Stimulated activated CD4-positive, alpha-beta T cell treated with anti-CD3 and anti-CD28 coated beads, Interleukin-1b, Interleukin-23, amount 100 ng/mL, for 4 hours (primary cell): ENCODE measurements at places on chromosomes 12 and 14.
A peak's percentile ranks its signal among the peaks of the same experiment; 100 is the strongest.

- DNase-seq, result no peak
Measured at GRCh38 chr12:3236345-3237187, 159.4 kb downstream of the TSPAN9 start.

- peak; percentile 100 for DNase-seq
Measured at GRCh38 chr14:99480917-99481744, at the start of gene CCNK. Gene CCNK (plus strand): TSS chr14:99481409. CDS start chr14:99492678, 11,269 bp downstream.

DNA sequence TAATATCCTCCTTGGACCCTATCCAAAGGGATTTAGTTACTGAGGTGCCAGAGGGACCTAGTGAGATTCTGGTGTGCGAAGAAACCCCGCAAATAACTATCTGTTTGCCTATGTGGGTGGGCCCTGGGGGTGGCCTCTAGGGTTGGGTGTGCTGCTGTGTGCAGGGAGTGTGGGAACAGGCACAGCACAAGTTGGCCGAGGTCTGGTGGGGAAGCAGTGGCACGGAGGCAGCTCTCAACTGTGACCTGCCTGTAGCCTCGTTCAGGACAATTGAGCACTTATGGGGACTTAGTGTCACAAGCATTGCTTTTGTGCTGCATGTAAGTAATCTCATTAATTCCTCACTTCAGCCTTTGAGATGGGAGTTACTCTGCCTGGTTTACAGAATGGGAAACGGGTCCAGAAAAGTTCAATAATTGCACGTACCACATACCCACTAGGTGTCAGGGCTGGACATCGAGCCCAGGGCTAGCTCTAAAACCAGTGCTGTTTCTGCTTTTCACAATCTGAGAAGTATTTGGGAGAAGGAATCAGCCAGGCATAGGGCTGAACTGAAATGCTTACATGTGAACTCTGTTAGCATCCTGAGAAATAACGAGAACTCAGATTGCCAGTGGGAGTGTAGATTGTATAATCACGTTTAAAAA is 58.8 kb downstream of the TECPR2 start:
- DNase-seq, result no peak

- DNase-seq, result no peak
Measured at GRCh38 chr12:39824505-39825212, 205.1 kb upstream of the ABCD2 start.

GRCh38 chr12:54565310-54565985 is 16.0 kb downstream of the PDE1B start:
- DNase-seq, result no peak

GRCh38 chr14:21093769-21094681 is 4.4 kb downstream of the ZNF219 start:
- DNase-seq, result no peak

DNA sequence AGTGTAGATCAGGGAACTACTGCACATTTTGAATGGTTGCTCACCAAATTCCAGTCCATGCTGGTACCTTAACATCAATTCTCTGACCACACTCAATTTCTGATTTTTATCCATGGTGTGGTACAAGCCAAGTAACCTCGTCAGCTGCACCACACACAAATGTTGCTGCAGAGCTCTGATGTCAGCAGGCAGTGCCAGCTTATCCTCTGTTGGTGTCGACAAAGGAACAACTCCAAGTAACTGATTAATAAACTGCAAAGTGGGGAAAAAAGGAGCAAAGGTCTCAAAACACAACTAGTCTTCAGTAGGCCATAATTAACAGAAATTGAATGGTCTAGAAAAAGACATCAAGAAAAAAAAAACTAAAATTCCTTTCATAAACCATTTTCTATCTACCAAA is 47.4 kb downstream of the NAA25 start:
- DNase-seq, result no peak

DNA sequence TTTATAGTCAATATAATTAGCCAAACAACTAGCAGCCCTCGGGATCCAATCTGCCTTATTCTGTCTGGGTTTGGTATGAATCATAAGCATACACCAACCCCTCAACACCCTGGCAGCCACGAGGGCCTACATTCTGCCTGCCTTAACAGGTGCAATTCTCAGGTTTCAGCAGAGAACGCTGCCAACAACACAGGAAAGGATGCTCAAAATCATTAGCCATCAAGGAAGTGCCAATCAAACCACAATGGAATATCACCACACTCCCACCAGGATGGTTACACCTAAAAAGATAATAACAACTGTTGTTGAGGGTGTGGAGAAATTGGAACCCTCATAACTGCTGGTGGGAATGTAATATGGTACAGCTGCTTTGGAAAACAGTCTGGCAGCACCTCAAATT is 122.8 kb downstream of the TTC7B start:
- no peak for DNase-seq

GRCh38 chr12:128970110-128970509 is 116.8 kb downstream of the GLT1D1 start:
- no peak for DNase-seq

GRCh38 chr14:32354716-32355115 is 25.6 kb downstream of the AKAP6 start:
- DNase-seq, result no peak

GRCh38 chr14:76946753-76947077 is 81.8 kb downstream of the IRF2BPL start:
- DNase-seq, result no peak

DNA sequence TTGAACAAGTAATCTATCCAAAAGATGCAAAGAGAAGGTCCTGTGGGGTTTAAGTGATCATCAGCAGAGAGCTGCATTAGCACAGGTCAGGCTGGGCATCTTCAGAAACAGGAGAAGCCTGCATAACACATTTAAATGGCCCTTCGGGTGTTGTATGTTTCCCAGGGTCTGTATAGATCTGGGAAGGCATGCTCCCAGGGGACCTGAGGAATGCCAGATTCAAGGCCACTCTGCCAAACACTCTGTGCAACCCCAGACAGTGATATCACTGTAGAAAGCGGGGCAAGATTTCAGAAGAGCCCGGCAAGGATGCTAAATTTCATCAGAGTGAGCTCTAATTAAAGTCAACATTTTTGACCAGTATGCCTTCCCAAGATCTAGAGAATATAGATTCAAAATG is 92.9 kb downstream of the ARMH4 start:
- no peak for DNase-seq

GRCh38 chr12:88574278-88574677 is 6.0 kb downstream of the KITLG start:
- no peak for DNase-seq

- DNase-seq, result no peak
Measured at GRCh38 chr12:107319533-107320032, 226.2 kb upstream of the CRY1 start.

DNA sequence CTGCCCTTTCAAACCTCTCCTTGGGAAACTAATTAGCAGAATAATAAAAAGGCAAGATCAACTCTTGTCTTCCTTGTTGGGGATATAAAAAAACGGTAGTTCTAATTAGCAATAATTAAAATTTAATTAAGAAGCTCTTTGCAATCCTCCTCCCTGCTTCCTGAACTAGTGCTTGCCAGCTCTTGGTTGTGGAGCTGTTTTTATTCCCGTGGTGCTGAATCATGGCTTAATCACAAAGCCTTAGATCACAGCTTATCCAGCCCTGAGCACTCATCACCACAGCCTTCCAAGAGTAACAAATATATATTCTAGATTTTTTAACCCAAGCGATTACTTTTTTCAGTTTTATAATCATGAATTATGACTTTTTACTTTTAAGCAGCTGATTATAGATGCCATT is 63.2 kb upstream of the INSM2 start:
- DNase-seq, result no peak

GRCh38 chr14:79841433-79841832 is 369.9 kb downstream of the DIO2 start:
- DNase-seq, result no peak

DNA sequence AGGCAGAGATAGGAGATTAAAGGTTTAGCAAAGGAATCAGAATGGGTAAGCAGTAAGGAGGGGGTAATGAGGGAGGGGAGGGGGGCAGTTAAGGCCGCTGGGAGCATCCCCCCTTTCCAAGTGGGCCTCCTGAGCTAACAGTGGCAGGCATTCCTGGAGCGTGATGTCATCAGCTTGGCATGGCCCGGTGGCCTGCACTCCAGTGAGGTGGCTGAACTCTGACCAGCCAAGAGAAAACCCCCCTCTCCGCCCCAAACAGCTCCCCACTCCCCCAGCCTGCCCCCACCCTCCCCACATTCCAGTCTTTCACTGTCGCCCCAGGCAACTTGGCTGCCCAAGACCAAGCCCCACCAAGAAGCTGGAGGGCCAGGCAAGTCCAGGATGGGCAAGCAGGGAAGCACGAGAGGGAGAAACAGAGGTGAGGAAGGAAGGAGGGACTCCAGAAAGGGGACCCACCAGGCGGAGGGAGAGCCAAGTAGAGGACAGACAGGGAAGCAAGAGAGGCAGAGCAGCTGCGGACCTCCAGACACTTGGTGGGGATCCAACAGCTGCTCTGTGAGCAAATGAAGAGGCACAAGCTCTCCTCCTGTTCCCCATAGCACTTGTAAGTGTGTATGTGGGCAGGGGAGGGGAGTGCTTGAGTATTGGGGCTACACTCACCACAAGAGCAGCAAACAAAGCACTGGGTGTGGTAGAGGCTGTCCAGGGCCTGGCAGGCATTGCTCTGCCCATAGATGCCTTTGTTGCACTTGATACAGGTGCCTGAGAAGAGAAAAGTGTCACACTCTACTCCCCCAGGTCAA is 4.5 kb downstream of the AJUBA start:
- DNase-seq, result no peak

DNA sequence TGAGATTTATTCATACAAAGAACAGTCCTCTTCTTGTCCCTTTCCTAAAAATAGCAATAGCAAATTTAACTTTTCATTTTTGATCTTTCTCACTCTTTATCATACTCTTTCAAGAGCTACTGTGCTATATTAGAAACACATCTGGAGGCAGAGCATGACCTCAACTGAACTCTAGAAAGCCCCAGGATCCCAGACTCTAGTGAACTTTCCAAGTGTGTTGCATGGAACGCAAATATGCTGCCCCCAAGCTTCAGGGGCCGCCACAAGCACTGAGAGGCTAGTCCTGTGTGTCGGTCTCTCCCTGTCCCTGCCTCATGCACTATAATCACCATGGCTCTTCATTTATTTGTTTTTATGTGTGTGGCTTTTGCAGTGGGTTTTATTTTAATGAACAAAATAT is 38.7 kb upstream of the ZNF641 start:
- no peak for DNase-seq

GRCh38 chr12:113381220-113381619 is 22.5 kb downstream of the SDS start:
- DNase-seq, result no peak

DNA sequence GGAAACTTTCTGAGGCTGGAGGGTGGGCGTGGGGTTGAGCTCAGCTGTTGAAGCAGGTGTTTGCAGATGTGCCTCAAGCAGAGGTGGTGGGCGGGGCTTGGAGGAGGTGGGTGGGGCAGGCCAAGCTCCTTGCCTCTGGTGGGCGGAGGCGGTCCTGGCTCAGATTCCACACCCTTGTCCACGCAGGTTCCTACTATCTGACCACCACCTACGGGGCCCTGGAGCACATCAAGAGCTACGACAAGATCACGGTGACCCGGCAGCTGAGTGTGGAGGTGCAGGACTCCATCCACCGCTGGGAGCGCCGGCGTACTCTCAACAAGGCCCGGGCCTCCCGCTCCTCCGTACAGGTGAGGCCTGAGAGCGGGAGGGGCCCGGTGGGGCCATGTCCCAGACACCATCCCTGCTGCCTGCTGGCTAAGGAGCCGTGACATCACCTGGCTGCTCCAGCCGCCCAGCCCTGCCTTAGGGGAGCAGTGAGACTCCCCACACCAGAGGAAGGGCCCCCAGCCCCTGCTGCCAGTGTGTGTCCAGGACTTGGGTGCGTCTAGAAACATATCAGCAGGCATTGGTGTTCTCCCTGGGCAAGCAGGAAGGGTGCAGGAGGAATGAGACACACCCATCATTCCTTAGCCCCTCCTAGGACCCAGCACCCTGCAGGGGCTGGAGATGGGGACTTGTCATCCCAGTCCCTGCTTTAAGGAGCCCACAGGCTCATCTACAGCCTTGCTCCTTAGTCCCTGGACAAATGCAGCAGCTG is 63.4 kb downstream of the LGMN start:
- DNase-seq, result no peak

- no peak for DNase-seq
Measured at GRCh38 chr12:7483343-7483742, 20.2 kb downstream of the CD163 start.

DNA sequence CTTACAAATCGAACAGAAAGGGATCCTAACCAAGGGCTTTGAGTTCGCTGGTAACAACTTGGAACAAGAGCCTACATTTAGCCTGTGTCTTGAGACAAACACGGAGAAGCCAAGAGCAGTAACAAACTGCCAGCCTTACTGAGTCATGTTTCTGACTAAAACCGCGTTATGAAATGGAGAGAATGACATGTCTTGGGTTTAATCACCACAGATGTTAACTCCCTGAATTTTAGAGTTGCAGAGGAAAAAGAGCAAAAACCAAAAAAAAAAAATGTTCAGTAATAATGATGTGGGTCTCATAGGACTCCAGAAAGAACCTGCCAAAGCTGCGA is 1.0 kb downstream of the BLTP3B start:
- peak; percentile 37 for DNase-seq

- DNase-seq, result no peak
Measured at GRCh38 chr12:121802485-121802842, 1.3 kb upstream of the SETD1B start.

GRCh38 chr12:130354407-130354806 is 16.7 kb downstream of the PIWIL1 start:
- DNase-seq, result no peak

DNA sequence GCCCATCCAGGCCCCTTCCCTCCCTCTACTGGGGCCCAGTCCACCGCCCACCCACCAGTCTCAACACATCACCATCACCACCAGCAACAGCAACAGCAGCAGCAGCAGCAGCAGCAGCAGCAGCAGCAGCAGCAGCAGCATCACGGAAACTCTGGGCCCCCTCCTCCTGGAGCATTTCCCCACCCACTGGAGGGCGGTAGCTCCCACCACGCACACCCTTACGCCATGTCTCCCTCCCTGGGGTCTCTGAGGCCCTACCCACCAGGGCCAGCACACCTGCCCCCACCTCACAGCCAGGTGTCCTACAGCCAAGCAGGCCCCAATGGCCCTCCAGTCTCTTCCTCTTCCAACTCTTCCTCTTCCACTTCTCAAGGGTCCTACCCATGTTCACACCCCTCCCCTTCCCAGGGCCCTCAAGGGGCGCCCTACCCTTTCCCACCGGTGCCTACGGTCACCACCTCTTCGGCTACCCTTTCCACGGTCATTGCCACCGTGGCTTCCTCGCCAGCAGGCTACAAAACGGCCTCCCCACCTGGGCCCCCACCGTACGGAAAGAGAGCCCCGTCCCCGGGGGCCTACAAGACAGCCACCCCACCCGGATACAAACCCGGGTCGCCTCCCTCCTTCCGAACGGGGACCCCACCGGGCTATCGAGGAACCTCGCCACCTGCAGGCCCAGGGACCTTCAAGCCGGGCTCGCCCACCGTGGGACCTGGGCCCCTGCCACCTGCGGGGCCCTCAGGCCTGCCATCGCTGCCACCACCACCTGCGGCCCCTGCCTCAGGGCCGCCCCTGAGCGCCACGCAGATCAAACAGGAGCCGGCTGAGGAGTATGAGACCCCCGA is 6.8 kb upstream of the RNU7-1 start:
- DNase-seq, result peak; percentile 56

GRCh38 chr14:36975834-36976233 is 196.6 kb downstream of the SLC25A21 start:
- DNase-seq, result no peak

GRCh38 chr12:106584104-106585064 is 1.6 kb downstream of the RFX4 start:
- no peak for DNase-seq

GRCh38 chr14:92568621-92569479 is 55.3 kb downstream of the RIN3 start:
- DNase-seq, result no peak
